Fibroblast of skin of right quadriceps (primary cell): ENCODE measurements at places on chromosomes 1 and 21.

GRCh38 chr1:238061967-238062613 is 171.4 kb upstream of the ZP4 start:
- DNase-seq, result peak; percentile 69

DNA sequence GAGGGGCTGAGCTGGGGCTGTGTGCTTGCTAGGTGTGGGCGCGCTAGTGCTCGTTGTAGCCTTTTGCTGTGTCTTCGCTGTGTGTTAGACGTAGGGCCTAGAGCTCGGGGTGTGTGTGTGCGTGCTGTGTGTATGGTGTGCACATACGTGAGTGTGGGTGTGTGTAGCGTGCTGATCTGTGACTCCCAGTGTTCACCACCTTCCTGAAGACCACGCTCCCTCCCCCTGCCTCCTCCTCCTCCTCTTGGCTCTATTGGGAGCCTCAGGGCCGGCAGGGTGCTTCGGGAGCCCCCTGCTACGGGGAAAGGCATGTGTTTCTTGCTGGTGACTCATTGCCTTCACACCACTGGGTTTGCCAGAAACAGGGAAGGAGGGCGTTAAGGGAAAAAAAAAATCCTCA is 9.4 kb upstream of the KCNC4 start:
- DNase-seq, result peak; percentile 48

DNA sequence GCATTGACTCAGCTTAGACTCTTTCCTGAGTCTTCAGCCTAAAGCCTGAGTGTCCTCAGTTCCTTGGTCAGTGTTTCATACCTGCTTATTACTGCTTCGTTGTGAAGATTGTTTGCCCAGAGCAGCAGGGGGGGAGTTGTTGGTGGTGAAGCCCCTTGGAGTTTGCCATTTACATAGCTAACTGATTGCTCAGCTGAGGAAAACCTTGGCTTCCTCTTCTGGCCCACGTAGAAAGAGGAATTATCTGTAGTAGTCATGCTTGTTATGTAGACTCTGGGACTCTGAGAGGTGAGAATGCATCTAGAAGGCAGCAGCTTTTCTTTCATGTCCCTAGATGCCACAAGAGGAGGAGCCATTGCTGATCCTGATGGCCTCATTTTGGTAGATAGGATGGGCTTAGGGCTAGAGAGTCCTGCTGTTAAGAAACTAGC is 125.9 kb downstream of the MAST2 start:
- peak; percentile 80 for DNase-seq

GRCh38 chr1:117416546-117417125 is 49.4 kb downstream of the MAN1A2 start:
- no peak for DNase-seq

DNA sequence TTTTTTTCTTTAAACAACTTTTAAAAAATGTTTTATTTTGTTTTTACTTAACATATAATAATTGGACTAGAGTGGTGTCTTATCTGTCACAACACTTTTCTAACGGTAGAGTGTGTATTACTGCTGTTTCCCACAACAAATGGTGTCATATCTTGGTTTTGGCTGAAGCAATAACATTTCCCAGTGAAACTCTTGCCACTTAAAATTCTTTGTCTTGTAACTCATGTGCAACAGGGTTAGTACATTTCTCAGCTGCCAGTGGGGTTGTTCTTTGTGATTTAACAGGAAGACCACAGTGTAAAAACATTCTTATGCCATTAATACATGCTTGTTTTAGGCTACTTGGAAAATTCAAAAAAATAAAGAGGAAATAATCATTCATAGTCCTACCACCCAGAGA is 43.5 kb downstream of the ALPL start:
- peak; percentile 92 for DNase-seq

- no peak for DNase-seq
Measured at GRCh38 chr1:10818262-10819197, 22.1 kb upstream of the CASZ1 start.

GRCh38 chr21:44944596-44944995 is 4.8 kb downstream of the SLX9 start:
- DNase-seq, result no peak

GRCh38 chr1:30627994-30628393 is 95.4 kb downstream of the MATN1 start:
- no peak for DNase-seq
